ENCODE measurements at places on chromosomes 11 and 22.

GRCh38 chr11:21511835-21512440 lies 680.9 kb upstream of the ANO5 start:
- peak; percentile 4 for DNase-seq

DNA sequence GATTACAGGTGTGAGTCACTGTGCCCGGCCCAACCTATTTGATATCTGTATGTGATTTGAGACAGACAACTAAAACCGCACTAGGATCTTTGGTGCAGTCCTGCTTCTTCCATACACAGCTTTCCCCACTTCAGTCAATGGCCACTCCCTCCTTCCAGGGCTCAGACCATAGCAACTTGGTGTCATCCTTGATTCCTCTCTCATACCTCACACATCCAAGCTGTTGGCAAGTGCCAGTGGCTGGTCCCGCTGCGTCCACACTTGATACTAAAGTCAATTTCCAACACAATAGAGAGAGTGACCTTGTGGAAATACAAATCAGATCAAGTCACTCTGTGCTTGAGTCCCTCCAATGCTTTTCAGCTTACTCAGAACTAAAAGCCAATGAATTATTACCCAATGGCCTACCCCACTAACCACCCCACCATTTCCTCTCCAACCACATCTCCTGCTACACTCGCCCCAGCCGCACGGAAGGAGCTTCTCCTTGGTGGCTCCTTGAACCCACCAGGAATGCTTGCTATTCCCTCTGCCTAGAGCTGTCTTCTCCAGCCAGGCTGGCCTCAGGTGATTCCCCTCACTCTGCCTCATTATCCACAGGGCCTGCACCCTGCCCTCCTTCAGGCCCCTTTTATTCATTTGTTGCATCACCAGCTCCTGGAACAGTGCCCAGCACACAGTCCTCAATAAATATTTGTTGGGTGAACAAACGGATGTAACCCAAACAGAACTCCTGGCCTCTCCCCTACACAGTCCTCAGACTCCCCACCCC lies 12.9 kb downstream of the ABTB2 start:
- no peak for DNase-seq

DNA sequence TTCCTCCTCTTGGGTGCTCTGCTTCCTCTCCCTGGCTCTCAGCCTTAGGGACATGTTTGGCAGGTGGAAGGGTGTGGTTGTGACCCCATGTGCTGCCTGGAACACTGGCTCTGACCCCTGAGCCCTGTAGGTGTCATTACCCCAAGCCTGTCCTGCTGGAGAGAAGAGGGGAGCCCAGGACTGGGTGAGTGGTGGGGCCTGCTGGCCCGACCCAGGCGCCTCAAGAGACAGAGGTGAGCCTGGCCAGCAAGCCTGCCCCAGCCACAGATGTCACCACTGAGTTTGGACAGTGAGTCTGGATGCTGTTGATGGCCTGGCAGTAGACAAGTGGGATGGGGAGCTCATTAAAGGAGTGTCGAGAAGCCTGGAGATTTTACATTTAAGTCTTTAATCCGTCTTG lies 1112.2 kb downstream of the BRD1 start:
- DNase-seq = no peak

GRCh38 chr11:61587541-61587941 lies 6.7 kb upstream of the SYT7 start:
- peak; percentile 32 for DNase-seq

DNA sequence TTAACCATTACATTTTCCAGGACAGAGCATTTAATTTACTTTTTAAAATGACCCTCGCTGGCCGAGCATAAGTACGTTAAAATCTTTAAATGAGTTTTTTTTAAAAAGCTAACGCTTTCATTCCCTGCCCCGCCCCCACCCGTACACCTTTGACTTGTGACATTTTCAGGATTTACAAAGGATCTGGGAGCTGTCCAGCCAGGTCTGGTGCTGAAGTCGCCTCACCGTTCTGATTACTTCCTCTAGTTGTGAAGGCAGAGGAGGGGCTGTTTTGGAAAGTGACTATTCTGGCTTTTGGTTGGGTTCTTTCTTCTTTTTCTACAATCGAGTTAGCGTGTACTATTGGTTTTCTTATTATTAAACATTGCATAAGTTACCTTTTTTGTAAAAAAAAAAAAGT lies 2.9 kb downstream of the C11orf87 start:
- no peak for DNase-seq

DNA sequence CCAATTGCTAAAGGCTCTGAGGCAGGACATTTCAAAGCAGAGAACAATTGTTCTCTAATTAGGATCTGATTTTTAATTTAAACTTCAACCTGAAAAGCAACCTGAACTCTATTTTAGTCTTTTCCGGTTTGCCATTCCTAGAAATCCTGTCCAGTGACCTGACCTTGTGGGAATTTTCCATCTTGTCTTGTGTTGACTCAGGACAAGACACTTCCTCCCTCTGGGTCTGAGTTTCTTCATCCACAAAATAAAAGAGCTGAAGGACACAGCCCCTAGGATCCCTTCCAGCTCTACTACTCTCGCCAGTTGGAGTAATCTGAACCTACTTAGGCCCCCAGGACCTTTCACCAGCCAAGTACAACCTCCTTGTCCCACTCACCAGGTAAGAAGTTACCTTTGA lies 66.5 kb upstream of the POU2AF1 start:
- no peak for DNase-seq

DNA sequence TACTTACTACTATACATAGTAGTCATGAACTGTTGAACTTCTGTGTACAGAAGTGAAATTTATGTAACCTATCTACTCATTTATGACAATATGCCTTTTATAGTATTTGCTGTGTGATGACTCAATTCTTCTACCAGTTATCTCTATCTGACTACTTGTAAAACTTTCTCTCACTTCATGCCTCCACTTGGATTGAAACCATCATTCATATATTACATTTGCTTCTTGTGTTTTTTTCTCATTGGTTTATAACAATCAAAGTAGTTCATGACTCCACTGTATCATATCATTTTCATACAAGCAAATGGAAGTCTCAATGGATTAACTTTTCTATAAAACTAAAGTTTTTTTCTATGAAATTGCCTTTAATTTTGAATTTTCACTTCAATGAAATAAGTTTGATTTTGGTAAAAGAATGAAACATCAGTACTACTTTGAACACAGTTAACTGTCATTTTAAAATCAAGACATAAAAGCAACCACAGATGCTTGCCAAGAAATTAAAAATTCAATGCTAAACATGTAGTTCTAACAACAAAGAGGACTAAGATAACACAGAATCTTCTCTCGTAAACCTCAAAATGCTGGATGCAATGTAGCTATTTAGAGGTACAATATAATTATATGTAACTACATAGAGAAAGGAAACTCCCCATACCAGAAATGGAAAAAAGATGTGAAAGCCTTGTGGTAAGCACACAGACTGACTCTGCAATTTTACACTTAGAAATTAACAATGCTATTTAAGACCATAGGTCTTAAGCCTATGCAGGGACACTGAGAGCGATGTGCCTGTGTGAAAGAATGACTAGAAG lies 27.6 kb upstream of the EXPH5 start:
- DNase-seq = no peak

GRCh38 chr11:12577725-12578644 lies 96.2 kb upstream of the TEAD1 start:
- no peak for DNase-seq

DNA sequence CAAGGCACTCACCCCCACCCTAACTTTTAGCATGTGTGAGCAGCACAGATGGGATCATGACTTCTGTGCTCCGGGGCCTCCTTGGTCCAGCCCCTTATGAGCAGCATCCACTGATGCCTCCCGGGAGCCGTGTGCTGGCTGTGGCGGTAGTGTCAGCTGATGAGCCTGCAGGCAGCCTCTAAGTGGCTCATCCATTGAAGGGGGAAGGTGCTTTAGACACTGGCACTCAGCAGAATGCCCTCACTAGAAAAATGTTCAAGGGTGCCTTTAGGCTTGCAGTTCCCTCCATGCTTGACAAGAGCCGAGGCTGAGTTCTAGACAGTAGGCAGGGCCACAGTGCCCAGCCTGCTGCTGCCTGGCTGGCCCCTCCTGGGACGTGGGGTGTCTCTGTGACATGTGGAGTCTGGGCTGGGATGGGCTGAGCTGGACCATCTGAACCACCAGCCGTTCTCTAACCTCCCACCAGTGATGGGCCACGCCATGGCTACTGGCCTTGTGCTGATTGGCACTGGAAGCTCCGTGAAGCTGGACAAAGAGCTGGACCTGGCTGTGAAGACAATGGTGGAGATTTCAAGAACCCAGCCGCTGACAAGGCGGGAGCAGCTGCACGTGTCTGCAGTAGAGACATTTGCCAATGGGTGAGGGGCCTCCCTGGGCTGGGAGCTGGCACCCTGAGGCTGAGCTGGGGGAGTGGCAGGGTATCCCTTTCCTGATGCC lies 5.8 kb downstream of the TTC38 start:
- no peak for DNase-seq

GRCh38 chr11:80355251-80355650 lies 914.4 kb upstream of the TENM4 start:
- DNase-seq = no peak

GRCh38 chr11:86141727-86142126 lies 72.8 kb upstream of the PICALM start:
- DNase-seq = no peak

GRCh38 chr11:111986589-111986988 lies 38.6 kb upstream of the DLAT start:
- no peak for DNase-seq

DNA sequence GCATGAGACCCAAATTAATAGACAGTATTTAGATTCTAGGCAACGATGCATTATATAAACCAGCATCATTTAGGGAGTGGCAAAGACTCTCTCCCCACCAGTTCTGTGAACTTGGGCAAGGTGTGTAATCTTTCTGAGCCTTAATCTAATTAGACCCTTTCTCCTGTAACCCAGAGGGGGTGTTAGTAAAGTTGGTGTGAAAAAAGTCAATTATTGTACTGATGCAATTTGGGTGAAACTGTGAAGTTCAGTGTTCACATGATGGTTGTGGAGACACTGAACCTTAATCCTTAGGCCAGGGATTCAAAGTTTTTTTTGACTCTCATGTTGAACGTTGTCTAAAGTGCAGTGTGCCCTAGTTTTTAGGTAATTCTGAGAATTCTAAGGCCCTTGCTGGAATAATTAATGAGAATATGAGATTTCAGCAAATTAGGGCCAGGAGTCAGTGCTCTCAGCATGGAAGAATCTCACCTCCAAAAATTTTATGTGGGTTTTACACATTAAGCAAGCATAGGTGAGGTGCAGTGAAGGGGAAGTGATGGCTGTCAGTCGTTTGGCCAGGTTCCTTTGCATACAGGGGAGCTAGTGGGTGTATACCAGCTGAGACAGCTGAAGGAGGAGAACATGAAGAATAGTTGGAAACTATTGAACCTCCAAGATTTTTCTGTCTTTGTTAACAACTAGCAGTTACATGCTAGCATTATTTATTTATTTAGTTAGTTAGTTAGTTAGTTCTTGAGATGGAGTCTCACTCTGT lies 94.2 kb downstream of the PTPRJ start:
- DNase-seq = no peak

- no peak for DNase-seq
Observed at GRCh38 chr11:18849406-18849805, 57.8 kb upstream of the PTPN5 start.

- no peak for DNase-seq
Observed at GRCh38 chr22:47997052-47997590, 1234.7 kb downstream of the TBC1D22A start.

- DNase-seq = no peak
Observed at GRCh38 chr22:29334696-29335344, 19.3 kb upstream of the RASL10A start.

DNA sequence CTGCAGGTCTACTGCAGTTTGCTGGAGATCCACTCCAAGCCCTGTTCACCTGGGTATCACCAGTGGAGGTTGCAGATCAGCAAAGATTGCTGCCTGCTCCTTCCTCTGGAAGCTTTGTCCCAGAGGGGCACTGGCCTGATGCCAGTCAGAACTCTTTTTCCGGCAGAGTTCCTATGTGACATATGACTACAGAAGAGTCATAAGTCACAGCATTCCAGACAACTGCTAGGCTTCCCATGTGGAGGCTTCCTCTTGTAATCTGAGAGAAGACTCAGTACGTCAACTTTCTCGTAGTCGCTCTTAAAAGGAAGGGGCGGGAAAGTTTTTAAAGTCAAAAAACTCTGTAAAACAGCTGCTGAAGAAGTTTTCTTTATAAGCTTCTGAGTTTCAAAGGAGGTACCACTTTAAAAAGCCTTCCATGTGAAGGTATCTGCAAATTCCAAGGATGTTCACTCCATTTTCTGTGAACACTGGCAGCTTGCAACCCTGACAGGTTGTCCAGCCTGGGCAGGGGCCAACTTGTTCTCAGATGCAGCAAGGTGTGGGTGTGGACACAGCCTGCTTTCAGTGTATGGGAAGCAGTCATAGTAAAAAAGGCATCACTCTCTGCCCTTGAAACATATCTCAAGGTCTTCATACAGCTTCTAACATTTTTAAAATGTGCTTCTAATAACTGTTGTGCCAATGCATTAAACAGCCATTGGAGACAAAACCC lies 97.8 kb downstream of the ME3 start:
- DNase-seq = no peak

- DNase-seq = no peak
Observed at GRCh38 chr11:46855167-46855566, 9.1 kb upstream of the CKAP5 start.

DNA sequence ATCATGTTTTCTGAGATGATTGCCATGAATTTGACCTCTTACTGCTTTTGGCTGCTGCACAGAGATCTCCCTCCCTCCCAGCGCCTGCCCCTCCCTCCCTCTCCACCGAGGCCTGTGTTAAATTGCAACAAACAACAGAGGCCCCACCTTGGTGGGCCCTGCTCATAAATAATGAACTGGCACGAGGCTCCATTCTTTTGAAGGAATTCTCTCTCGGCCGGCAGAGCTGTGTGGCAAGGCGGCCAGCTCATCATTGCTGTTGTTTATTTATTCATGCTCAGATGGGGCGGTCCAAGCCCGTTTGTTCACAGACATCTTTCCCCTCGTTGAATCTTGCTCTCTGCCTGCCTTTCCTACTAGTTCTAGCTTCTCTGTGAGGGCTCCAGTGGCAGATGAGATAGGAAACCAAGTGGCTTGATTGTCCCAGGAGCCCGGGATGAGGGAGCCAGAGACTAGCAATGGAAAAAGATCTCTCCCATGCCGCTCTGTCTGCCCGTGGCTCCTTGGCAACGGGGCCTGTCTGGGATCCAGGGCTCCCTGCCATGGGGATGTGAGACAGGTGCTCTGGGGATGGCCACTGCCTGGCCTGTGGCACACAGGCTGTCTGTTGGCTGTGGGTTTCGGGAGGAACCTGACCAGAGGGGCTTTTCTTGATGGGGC lies 192.6 kb downstream of the DSCAML1 start:
- no peak for DNase-seq

- DNase-seq = peak; percentile 45
Observed at GRCh38 chr11:107999759-108000455, 8.8 kb upstream of the CUL5 start.

- no peak for DNase-seq
Observed at GRCh38 chr11:1888347-1888753, 3.3 kb downstream of the PRR33 start.

GRCh38 chr11:33256813-33257159 lies 395 bp upstream of the HIPK3 start:
- no peak for DNase-seq
